ENCODE measurements at places on chromosomes 5 and 9.

DNA sequence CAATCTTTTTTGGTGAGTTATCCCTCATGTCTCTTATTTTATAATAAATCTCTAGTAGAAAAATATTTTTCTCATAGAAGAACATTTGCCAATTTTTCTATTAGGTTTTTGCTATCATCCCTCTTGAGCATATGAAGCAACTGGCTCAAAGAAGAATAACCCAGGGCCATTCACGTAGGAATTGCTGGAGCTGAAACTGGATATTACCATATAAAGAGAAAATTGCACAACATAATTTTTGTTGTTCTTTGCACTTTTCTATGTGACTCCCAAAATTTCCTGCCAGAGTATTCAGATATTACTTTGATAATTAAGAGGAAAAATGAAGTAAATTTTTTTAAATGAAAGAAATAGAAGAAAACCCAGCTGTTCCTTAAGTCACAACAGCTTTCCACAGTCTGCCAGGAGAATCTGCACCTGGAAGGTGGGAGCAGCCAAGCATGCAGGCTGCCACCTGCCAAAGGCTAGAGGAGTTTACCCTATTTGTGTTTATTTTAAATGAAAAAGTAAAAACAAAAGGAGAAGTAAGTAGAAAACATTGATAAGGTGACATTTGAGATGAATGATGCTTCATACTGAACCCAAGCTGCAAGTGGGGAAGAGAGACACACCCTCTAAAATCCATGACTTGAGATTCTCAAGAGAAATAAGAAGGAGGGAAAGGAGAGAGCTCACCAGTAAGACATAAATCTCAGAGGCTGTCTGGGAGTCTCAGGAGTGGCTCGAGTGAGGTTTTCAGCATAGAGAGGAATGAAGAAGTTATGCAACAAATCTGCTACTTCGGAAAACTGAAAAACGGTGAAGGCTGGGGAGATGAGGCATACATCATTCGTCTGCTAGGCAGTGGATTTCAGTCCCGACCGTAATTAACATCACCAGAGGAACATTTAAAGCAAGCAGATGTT lies 31.5 kb upstream of the FREM1 start:
- no peak for DNase-seq

DNA sequence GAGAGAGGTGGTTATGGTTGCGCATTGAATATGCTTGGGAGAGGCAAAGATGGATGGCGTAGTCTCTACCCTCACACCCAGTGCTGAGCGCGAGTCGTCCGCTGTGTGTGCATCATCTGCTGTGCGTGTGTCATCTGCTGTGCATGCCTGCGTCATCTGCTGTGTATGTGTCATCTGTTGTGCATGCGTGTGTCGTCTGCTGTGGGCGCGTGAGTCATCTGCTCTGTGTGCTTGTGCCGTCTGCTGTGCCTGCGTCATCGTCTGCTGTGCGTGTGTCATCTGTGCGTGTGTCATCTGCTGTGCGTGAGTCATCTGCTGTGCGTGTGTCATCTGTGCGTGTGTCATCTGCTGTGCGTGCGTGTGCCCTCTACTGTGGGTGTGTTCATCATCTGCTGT lies 68.0 kb upstream of the IRX4 start:
- DNase-seq: no peak

GRCh38 chr9:69325409-69326212 lies 596 bp downstream of the ENTREP1 start:
- no peak for DNase-seq

DNA sequence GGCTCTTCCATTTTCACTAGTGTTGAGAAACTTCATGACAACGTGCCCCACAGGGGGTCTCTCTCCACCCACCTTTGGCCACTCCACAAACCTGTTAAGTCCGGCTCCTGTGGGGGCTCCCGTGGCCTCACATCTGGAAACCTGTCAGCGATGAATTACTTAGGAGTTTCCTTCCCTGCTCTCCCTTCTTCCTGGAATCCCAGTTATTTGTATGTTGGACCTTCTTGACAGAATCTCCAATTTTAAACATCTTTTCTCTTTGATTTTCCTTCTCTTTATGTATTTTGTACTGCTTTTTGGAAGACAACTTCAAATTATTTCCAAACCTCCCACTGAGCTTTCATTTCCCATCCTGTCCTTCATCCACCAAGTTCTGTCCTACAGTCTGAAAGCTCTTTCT lies 55.1 kb upstream of the NRARP start:
- DNase-seq: no peak

- DNase-seq: no peak
Observed at GRCh38 chr5:40353442-40353841, 326.3 kb upstream of the PTGER4 start.
